T-helper 1 cell treated with Interleukin-12 subunit alpha and Interleukin-12 subunit beta and Interleukin-4 antibody, amounts not matched to agents 30 ng/mL and 1 ng/mL, for 36 hours (primary cell): ENCODE measurements at places on chromosomes 1 and 21. TPM values are rescaled to one million over a fixed set of nuclear protein-coding genes. Genes with fewer than 3 reads are reported as not detected.

The LIPI gene
- total RNA-seq: not detected in 2 replicates

The CFHR1 gene
- total RNA-seq: not detected in 2 replicates

The CADM3 gene
- total RNA-seq: not detected in 2 replicates

The ZMYM1 gene
- 11.9 and 12.9 TPM in 2 replicates for total RNA-seq

The CR1 gene
- 0.02 TPM in 2 replicates for total RNA-seq

The PLCH2 gene
- 13.5 and 14.0 TPM in 2 replicates for total RNA-seq

The TSACC gene
- 0.59 TPM in 1 of 2 replicates, not detected in the other for total RNA-seq

The TMPRSS2 gene
- 0.07 TPM in 1 of 2 replicates, not detected in the other for total RNA-seq

The B3GALT5 gene
- total RNA-seq: not detected in 2 replicates

The NR0B2 gene
- not detected in 2 replicates for total RNA-seq

The PIK3R3 gene
- total RNA-seq: 2.6 and 3.8 TPM in 2 replicates
